ENCODE measurements at places on chromosomes 6 and 20. TPM values are rescaled to one million over a fixed set of nuclear protein-coding genes. Genes with fewer than 3 reads are reported as not detected.

Gene DNAH8
- 0.05 TPM for total RNA-seq

- no peak for DNase-seq
Observed at GRCh38 chr6:112744827-112745226, 397.7 kb downstream of the RFPL4B start.

Gene SLC35F1
- total RNA-seq: 3.6 TPM

DNA sequence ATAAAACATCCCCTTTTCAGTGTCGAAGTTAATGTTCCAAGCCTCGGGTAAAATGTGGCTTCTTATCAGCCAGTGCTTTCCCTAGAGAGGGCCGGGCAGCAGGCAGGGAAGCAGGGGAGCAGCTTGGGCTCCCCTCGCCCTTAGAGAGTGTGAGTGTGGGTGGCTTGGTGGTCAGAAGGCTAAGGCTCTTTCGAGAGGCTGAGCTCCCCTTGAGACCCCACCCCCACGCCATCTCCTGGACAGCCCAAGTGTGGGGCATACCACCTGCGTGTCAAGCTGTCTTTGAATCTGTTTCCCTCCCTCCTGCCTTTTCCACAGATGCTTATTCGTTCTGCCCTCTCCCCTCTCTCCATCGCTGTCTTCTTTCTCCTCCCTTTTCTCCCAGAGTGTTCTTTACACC, 95.1 kb upstream of the FOXP4 start:
- no peak for DNase-seq

GRCh38 chr20:60204601-60205000, 246.4 kb downstream of the CDH26 start:
- DNase-seq: no peak

Gene COL21A1
- 9.7 TPM for total RNA-seq

GRCh38 chr6:117908246-117909068, 1.4 kb downstream of the SLC35F1 start:
- no peak for DNase-seq

GRCh38 chr6:166813461-166813860, 142.9 kb downstream of the RNASET2 start:
- no peak for DNase-seq

Gene C20orf144
- not detected for total RNA-seq

Gene COL9A3
- 1.0 TPM for total RNA-seq

DNA sequence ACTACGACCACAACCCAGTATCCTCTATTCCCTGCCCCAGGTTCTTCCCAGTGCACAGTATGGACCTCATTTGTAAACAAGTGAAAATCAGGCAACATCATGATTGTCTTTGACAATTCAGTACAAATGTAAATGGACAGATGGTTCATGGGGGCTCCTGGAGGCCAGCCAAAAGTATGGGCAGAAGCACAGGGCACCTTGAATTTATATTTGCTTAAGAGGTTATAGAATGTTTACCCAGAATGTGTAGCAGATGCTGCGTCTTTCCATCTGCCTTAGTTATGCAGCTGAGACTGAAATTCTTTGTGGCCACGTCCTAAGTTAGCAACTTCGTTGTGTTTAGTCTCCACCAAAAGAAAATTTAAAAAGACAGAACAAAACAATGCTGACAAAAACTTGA, 559.6 kb upstream of the NRSN1 start:
- DNase-seq: no peak

- DNase-seq: no peak
Observed at GRCh38 chr6:142735204-142735603, 209.8 kb downstream of the HIVEP2 start.

Gene CNR1
- total RNA-seq: 11.1 TPM

DNA sequence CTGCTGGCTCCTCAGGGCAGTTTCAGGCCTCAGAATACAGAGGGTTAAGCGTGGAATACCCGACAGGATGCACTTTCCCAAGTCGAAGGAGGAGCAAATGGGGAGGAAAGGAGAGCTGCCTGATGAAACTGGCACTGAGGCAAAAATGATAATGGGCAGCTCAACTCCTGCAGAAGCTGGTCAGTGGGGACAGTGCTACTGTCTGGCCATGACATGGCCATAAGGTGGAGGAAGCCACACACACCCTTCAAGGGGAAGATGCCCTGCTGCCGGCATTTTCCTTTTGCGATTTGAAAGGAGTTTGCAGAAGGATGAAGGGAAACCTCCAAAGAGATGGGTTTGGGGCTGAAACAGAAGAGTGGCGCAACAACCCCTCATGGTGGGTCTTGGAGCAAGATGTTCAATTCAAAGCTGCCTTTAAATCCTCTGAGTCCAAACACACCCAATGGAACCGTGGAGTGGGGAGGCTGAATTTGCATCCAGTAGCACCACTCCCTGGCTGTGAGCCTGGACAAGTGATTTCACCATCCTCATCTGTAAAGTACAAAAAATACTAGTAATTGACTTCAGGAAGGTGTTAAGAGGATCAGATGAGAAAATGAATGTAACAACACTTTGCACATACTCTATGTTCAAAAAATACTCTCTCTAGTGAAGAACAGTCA, 3.2 kb downstream of the ADIG start:
- DNase-seq: no peak

- DNase-seq: no peak
Observed at GRCh38 chr20:48807586-48808381, 20.0 kb downstream of the PREX1 start.

DNA sequence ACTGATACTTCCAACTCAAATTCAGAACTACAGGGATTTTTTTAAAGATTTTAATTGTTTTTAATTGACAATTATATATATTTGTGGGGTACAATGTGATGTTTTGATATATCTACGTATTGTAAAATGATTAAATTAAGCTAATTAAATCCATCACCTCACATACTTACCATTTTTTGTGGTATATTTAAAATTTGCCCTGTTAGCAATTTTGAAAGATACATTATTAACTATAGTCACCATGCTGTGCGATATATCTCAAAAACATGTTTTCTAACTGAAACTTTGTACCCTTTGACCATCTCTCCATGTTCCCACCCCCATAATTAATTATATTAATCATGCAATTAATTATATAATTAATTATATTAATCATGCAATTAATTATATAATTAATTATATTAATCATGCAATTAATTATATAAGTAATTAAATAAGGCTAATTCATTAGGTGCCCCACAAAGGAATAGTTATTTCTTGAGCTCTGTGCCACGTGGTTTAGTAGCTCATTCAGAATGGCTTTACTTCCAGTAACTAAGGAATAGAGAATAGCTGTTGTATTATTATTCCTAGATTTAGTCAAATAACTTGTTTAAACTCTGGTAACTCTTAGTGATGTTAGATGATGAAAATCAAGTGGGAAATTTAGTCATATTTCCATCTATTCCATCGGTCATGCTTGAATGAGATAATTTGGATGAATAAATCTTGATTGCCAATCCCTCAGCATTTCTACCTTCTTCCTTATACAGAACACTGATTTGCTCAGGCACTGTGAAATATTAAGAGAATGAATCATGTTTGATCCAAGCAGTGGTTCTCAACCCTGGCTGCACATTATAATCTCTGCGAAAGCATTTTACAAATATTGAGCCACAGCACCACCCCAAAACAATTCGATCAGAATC, 25.1 kb downstream of the LOC128125822 start:
- no peak for DNase-seq

GRCh38 chr6:25290306-25291060, 11.3 kb downstream of the CARMIL1 start:
- DNase-seq: no peak

DNA sequence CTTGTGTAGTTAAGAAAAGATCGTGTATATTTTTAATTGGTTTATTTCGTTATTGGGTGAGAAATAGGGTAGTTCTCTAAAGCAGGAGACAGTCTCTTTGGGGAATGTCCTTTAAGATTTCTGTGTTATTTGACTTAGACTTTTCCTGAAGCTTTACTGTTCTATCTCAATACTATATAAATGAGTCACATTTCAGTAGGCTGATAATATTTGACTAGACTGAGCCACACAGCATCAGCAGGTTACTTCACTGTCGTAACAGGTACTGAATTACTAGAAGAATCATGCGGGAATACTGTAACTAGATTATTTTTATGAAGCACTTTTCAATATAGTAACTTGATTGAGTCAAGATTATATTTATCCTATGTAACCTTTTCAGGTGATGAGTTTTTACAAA, 1.4 kb downstream of the SMAP1 start:
- DNase-seq: no peak

DNA sequence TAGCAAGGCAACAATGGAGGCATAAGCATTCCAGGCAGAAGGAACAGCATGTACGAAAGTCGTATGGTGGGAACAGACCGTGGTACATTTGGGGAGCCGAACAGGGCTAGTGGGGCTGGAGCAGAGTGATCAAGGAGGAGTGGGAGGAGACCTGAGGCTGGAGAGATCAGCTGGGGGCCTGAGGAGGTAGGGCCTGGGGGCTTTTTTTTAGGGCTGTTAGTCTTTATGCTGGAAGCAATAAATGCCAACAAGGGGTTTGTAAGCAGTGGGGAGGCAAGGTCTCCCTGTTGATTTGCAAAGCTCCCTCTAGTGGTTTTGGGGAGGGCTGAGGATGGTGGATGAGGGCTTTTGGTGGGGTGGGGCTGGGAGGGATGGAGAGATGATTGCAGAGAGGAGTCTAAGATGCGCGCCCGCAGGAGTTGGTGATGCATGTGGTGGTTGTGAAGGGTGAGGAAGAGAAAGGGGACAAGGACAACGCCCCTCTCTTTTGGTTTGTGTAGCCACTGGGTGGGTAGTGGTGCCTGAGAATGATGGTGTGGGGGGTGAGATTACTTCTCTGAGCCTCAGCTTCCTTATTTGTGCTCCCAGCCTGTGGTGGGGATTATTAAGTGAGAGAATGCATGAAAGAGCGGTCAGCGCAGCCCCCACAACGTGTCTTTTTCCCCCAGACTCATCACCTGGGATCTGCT, 74.1 kb upstream of the TOX2 start:
- DNase-seq: no peak

DNA sequence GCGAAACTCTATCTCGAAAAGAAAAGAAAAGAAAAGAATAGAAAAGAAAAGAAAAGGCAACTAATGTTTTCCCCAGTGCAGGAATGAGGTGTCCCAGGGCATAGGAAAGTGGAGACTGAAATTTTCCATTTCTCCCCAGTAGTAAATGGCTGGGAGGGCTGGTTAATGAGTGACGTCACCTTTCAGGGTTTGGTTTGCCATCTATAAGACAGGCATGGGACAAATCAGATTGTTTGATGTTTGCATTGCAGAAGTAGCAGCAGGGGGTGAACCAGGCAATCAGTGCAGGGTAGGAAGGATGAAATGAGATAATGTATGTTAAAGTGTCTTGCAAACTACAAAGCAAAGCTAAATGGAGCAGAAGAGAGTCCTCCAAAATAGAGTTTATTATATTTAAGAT, 533.4 kb downstream of the PKHD1 start:
- no peak for DNase-seq

DNA sequence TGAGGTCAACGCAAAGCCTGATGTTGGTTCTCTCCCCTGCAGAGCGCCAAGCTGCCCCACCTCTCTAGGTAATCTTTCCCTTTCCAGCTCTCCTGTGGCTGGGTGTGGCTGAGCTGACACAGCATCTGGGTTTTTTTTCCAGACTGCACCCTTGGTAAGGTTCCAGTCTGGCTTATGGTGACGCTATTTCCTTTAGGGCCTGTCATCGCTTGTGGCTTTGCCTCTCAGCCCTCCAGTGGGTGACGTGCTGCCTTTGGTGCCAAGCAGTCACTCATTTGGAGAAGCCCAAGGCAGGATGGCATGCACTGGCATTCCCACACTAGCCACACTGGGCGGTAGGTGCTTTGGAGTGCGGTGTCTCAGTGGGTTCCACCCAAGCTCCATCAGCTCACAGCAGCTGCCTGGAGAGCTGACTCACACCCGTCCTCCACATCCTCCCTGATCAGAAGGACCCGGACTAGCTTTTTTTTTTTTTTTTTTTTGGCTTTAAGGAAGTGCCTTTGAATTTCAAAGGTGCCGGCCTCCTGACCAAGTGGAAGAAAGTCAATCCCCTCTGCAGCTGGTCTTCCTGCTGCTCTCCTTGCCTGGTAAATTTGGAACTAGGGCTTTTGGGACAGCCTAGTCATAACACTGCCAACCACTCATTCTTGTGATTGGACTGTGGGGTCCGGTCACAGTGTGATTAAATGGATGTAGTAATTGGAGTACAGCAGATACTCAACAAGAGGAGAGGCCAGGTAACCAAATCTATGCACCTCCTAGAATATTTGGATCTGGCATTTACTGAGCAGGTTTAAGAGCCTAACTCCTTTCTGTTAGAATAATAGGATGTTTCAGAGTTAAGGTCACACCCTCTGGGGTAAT, 153.6 kb downstream of the CD83 start:
- DNase-seq: no peak

GRCh38 chr20:10747019-10747418, 73.2 kb upstream of the JAG1 start:
- DNase-seq: no peak

- DNase-seq: no peak
Observed at GRCh38 chr6:125188594-125189203, 35.1 kb downstream of the TPD52L1 start.

DNA sequence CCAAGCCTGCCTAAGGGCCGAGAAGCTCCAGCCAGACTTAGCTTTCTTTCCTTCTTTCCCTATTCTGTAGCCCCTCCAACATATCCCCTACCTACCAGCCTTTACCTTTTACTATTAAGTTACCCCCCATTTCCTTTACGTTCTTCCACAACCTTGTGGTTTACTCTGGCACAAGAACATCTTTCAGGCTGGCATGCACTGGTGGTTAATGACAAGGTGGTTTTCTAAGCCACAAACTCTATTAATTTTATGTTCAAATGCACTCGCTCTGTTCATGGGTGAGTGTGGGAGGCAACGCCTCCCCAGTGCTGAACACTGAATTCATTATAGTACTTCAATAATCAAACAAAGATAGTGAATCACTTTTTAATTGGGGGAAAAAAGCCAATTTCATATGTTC, 64.4 kb downstream of the TRERF1 start:
- no peak for DNase-seq

DNA sequence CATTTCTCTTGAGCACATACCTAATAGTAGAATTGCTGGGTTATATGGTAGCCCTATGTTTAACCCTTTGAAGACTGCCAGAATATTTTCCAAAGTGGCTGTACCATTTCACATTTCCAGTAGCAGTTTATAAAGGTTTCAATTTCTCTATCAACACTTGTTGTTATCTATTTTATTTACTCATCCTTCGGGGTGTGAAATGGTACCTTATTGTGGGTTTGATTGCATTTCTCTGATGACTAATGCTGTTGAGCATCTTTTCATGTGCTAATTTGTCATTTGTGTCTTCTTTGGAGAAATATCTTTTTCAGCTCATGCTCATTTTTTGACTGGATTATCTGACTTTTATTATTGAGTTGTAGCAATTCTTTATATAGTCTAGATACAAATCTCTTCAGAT, 5.4 kb downstream of the ENPP4 start:
- no peak for DNase-seq
